Stimulated activated CD4-positive, alpha-beta T cell treated with anti-CD3 and anti-CD28 coated beads, TNF-alpha, amount 100 ng/mL, for 1 hour (primary cell): ENCODE measurements at places on chromosomes 1 and 21.

- no peak for DNase-seq
These were observed 72.0 kb downstream of the GDAP2 start for GRCh38 chr1:117857418-117857817.

DNA sequence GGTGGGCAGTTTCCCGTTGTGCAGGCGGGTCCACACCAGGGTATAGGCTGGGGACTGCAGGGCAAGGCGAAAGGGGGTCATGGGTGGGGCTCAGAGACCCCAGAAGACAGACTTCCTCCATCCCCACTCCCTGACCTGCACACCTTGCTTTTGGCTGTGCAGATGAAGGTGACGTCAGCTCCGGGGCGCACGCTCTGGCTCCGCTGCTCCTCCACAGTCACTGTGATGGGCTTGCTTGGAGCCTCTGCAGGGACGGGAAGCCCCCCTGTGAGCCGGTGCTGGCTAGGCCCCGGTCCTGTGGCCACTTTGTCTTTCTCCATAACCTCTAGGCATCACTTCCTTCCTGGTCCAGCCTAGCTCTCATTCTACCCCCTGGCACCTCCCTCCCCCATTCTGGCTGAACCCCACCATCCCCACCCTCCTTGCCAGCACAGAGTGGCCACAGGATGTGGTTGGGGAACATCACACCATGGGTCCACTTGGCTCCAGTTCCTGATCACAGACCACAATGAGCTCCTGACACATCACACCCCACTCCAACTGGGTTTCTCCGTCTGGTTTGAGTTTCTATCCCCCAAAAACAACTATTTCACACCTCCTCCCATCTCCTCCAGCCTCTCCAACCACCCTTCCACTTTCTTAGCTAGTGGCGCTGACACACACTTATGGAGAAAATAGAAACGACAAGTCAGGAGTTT is 45.2 kb downstream of the LDLRAD2 start:
- no peak for DNase-seq

- no peak for DNase-seq
These were observed 302.1 kb upstream of the SGIP1 start for GRCh38 chr1:66231681-66232463.

DNA sequence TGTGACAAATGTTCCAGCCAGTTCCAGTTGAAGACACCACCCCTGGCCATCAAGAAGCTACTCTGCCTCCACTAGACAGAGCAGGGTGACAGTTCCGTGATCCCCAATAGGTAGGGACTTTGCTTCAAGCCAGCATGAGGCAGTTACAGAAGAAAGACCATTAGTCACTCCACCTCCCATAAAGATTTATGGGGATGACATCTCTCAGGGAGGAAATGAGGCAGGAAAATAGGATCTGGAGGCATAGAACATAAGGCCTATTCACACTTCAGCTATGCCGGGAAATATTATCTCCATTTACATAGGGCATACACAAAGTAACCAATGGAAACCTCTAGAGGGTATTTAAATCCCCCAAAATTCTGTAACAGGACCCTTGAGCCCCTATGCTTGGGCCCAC is 3.5 kb upstream of the GBP7 start:
- no peak for DNase-seq

DNA sequence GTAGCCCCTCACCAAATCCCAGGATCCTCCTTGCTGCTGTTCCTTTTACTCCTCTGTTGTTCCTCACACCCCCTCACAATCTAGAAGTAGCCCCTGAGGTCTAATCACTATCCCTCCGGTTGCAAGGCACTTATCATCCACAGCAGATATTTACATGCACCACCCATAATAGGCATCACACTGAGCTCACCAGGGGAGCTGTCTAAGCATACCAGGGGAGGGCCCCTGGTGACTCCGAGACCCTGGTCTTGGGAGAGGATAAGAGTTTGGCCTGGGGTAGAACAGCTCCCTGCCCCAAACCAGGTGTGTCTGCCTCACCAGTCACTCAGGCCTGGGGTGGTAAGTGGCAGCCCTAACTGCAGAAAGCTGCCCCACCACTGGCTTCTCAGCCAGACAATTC is 37.3 kb upstream of the ZC3H12A start:
- DNase-seq = no peak

DNA sequence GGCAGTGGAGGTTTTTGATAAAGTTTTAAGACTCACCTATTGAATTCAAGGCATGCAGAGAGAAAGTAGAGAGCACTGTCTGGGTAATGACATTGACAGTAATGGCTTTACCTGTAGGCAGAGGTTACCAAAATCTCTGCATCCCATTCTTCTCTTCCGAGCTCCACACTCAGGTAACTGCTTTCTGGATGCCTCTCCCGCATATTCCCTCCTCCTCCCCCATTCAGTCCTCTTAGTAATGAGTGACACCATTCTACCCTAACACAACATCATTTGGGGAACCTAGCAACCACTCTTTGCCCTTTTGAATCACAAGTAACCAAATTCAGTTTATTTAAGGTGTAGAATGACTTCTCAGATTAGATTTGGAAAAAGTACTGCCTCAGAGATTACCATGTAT is 56.5 kb downstream of the DYRK1A start:
- DNase-seq = no peak

- no peak for DNase-seq
These were observed 95.4 kb upstream of the USP24 start for GRCh38 chr1:55310505-55310971.

DNA sequence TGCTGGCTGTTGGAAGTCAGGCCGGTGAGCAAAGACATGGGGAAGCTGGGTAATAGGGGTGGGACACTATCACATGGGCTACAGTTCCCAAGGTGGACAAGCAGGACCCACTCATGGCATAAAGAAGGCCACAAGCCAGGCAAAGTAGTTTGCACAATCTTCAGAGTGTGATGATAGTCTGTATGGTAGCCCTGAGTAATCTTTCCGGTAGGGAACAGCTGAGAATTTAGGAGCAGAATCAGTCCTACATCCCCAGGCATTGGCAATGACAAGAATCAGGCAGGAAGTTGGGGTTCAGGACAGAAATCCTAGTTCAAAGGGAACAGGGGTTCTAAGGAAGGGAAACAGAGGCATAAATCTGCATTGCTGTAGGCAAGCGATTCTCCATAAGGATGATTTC is 23.9 kb upstream of the SPATA6 start:
- DNase-seq = no peak

DNA sequence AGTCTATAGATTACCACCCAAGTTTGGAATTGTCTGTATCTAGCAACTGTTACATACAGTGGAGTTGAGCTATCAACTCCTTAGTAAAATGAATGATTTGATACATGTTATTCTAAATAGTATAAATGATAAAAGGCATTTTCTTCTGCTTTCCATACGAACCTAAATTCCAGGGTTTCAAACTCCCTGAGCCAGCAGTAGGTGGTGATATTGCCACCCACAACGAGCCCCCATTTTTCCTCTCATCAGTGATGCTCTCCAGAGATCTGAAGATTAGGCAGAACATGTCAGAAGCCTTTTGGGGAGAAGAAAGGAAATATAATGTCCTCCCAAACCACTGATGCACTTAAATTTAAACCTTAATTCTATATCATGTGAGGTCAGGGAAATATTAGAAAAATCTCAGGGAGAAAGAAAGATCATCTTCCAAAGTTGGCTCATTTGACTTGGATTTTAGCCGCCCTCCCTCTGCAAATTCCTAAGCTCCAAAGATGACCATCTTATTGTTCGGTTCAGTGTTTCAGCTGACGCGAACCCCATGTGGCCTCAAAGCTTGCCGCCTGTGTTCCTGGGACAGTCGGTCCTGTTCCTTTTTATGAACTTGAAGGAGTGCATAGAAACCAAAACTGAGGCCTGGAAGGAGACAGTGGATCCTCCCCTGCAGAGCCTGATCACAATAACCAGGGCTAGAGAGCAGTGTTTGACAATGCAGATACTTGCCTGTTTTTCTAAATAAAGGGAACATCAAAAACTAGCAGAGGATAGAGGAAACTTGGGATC is 2.3 kb downstream of the EVA1C start:
- no peak for DNase-seq

DNA sequence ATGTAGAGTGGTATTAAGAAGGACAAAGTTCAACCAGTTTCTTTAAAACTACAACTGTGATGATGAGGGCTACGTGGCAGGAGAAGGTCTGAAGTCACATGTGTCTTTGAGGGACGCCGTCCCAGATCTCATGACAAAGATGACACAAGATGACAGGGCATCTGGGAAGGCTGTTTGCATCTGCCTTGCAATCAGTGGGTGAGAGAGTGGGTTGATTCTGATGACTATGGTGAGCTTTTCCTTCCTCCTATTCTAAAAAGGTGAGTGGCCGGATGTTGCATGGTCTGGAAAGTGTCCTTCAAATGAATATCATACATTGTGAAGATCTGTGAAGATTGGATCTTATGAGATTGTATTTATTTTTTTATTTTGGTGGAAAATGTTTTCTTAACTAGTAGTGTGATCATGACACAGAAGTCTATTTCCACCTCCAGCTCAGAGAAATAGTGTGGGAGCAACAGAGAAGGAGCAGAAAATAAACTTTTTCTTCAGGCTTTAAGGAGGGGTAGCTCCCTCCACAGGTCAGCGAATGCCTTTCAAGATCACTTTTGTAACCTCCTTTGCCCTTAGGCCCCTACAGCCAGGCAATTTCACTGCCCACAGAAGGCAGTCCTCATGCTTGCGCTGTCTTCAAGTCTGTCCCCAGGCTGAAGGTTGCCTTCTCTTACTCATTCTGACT is 76.0 kb upstream of the ATF3 start:
- no peak for DNase-seq

DNA sequence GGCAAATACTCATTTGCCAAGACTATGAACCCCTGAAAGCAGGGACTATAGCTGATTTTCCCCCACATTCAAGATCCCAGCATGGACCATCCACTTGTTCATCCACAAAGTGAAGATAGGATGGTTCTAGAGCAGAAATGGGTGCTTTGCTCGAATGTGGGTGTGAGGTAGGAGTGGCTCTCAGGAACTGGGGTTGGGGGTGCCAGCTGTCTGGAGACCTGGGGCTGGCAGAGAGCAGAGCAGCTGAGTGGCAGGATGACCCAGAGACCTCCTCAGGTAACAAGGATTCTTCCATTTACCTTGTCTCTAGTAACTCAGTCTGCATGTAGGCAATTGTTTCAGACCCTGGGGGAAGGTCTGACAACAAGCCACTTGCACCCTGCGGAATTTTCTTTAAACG is 6.0 kb downstream of the S100A9 start:
- DNase-seq = no peak

DNA sequence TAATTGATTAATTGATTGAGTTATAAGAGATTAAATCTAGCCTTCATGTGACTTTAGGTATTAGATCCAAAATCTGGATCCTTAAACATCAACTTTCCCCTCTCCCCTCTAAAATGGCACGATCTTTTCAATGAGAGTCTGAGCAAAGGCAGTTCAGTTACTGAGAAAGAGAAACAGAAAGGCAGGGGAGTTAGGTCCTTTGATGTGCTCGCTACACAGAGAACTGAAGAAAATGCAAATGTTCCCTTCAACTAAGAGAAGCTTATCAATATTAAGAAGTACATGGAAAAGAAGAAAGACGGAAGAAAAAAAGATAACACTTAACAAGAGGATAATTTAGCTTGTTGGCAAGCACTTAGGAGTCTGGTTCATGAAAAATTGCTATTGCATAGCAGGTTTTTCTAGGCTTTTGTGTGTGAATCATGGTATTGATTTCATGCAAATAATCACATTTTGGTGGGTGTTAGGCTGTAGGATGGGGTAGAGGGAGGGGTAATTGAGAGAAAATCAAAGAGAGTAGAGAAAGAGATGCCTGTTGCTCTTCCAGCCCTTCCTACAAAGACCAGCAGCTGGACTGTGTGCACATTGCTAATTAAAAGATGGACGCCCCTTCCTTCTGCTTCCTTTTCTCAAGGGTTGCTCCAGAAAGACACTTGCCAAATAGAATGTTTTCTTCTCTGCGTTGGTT is 307.6 kb upstream of the PLXNA2 start:
- DNase-seq = no peak
